GM12892 (cell line): ENCODE measurements at places on chromosomes 4 and X.

- no peak for DNase-seq
These were observed 9.2 kb downstream of the HOPX start for GRCh38 chr4:56671860-56672259.

- DNase-seq, result no peak
These were observed 17.1 kb upstream of the MAP7D3 start for GRCh38 chrX:136268051-136269048.

DNA sequence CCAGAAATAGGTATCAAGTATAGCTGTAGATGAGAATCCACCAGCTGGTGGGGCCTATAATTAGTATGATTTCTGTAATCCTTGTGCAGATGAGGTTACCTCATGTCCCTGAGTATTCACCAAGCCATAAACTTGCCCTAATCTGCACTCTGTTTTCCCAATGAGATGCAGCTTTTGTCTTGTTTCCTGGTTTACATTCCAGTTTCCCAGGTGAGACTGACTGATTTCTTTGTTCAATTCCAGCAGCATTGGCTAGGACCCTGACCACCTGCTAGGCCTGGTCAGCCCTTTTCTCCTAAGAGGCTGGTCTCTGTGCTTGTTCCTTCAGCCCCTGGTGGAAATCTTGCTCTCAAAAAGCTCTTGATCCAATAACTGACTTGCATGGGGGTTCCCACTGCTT, 44.6 kb downstream of the GABRB1 start:
- no peak for DNase-seq

- no peak for DNase-seq
These were observed 503.6 kb downstream of the IL1RAPL1 start for GRCh38 chrX:29090811-29091210.

GRCh38 chrX:21947671-21948070, 7.2 kb downstream of the SMS start:
- DNase-seq, result no peak

DNA sequence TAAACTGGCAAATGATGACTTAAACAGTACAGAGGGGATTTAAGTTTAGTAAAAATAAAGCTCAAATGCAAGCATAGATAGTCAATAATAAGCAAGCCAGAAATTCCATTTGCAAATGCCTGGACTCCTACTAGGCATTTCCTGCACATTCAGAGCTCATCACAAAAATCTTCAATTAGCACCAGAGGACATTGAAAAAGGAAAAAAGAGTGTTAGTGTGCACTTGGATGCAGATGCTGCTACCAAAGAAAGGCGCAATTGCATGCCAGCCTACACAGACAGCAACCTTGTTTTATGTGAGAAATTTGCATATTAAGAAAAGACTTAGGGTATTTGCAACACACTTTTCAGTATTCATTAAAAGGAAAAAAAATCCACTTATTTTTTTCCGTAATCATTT, 282.1 kb downstream of the GRIA2 start:
- no peak for DNase-seq

GRCh38 chrX:153416781-153417450, 5.6 kb downstream of the ZFP92 start:
- no peak for DNase-seq

- DNase-seq, result no peak
These were observed 116.4 kb downstream of the PPP3CA start for GRCh38 chr4:101230801-101231426.

GRCh38 chr4:169024762-169025161, 14.7 kb upstream of the CBR4 start:
- DNase-seq, result no peak

GRCh38 chr4:3313139-3313538, 20.3 kb downstream of the RGS12 start:
- DNase-seq, result no peak

GRCh38 chr4:26346203-26346620, 25.4 kb downstream of the RBPJ start:
- no peak for DNase-seq

GRCh38 chr4:103915224-103915869, 195.6 kb upstream of the TACR3 start:
- DNase-seq, result no peak

- DNase-seq, result no peak
These were observed 102.6 kb downstream of the PHEX start for GRCh38 chrX:22134681-22135080.

- DNase-seq, result no peak
These were observed 43.3 kb downstream of the RHOH start for GRCh38 chr4:40240040-40240653.

- DNase-seq, result no peak
These were observed 517.5 kb downstream of the MID1IP1 start for GRCh38 chrX:39318506-39319343.

DNA sequence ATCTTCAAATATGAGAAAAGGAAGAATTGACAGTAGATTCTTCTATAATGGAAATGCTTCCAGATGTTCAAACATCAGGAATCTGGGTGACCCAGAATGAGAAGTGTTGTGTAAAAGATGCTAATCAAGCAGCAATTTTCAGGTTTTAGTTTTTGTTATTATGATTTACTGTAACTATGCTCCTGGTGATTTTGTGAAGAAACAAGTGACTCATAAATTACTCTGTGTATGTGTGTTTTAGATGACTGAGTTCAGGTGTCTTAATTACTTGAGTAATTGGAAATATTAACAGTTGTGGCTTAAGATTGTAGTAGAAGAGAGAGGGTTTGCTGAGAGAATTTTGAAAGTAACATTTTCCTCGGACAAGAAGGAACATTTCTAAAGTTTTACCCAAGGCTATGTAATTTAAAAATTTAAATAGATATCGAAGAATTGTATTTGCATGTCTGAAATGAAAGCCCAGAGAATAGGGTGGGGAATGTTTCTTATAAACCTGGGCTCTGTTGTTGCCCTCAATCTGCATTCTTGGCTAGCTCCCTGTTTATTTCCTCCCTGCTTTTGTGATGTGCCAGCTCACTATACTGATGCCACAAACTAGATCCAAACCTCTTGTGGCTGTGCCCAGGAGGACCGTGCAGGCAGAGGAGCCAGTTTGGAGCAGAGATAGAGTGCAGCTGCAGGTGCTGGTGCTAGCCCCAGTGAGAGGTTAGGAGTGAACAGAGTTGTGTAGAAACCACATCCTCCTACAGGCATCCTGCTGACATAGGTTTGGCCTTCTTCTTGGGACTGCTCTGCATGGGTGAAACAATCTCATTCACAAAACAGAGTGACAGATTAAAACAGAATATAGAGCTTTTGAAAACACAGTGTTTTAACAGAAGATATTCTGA, 25.4 kb upstream of the TNIP3 start:
- no peak for DNase-seq

DNA sequence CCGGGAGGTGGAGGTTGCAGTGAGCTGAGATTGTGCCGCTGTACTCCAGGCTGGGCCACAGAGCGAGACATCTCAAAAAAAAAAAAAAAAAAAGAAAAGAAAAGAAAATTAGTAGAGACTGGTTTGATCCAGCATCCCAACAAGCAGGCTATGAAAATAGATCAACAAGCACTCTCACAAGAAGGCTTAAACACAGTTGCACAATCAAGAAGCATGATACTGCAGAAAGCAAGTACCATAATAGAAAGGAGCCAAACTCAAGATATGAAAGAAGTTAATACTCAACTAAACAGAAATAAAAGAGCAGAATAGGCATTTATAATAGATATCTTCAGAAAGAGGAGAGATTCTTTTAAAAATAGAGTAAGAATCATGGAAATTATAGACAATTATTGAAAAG, 10.6 kb downstream of the TLR6 start:
- DNase-seq, result no peak

GRCh38 chr4:104938624-104939023, 208.1 kb upstream of the TET2 start:
- DNase-seq, result no peak

DNA sequence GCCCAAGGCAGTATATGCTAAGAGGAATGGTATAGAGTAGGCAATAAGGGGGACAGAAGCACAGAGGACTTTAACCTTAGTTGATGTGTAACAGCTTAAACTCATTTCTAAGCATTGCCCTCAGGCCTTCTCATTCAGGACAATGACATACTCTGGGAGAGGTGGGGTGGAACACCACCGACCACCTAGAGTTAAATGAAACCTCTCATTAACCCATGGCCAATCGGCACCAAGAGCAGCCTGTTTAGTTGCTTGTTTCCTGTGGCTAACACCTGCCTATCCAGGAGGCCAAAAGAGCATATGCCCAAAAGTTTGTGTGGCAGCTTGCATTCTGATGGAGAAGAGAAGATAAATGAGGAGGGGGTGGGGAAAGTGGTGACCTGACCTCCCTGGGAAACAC, 88.7 kb upstream of the PLAC1 start:
- DNase-seq, result no peak

DNA sequence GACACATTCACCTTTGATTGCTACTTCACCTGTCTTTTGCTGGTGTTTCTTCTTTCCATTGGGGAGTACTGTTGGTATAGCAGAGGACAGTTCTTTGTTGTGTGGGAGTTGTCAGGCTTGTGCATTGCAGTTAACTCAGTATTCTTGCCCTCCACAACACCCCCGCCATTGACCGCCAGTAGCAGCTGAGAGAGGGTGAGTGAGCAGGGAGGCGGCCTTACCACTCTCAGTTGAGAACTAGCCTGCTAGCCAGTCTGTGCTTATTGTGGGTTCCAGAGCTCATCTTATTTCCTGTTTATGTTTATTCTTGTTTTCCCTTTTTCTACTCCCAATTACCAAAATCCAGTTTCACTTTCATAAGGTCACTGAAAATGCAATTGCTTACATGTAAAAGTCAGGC, 52.2 kb downstream of the STIM2 start:
- DNase-seq, result no peak

DNA sequence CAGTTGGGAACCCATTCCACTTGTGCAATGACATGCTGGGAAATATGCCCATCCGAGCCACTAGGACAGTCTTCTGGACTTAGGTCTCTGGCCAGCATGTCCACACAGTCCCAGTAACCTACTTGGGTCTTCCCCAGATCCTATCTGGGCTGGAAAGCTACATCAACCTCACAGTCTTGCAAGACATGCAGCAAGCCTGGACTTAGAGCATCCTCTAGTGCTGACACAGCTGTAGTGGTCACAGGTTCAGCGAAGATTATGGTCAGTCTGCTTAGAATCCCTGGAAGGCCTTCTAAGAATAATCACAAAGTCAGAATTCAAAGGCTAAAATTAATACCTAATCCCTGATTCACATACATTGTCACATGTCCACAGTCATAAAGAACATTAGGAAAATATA, 842.7 kb downstream of the STPG2 start:
- DNase-seq, result no peak

- no peak for DNase-seq
These were observed 54.5 kb upstream of the CHRNA9 start for GRCh38 chr4:40280586-40280985.

GRCh38 chr4:153142700-153143438, 61.4 kb upstream of the TRIM2 start:
- no peak for DNase-seq

GRCh38 chrX:70664726-70665125, 220.1 kb downstream of the DLG3 start:
- no peak for DNase-seq

- no peak for DNase-seq
These were observed 14.2 kb upstream of the CCDC149 start for GRCh38 chr4:24927049-24927448.

DNA sequence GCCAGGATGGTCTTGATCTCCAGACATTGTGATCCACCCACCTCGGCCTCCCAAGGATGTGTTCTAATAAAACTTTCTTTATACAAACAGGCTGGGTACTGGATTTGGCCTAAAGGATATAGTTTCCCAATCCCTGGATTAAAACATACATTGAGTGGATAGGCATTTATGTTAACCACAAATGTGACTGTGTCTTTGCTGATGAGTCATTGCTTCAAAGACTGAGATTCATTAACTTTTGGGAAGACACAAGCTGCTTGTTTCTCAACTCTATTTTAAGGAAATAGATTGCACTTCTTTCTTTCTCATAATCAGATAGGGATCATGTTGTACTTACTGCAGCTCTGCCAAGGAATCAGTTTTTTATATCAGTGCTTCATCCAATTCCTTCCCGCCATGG, 131.3 kb upstream of the AGA start:
- DNase-seq, result no peak

DNA sequence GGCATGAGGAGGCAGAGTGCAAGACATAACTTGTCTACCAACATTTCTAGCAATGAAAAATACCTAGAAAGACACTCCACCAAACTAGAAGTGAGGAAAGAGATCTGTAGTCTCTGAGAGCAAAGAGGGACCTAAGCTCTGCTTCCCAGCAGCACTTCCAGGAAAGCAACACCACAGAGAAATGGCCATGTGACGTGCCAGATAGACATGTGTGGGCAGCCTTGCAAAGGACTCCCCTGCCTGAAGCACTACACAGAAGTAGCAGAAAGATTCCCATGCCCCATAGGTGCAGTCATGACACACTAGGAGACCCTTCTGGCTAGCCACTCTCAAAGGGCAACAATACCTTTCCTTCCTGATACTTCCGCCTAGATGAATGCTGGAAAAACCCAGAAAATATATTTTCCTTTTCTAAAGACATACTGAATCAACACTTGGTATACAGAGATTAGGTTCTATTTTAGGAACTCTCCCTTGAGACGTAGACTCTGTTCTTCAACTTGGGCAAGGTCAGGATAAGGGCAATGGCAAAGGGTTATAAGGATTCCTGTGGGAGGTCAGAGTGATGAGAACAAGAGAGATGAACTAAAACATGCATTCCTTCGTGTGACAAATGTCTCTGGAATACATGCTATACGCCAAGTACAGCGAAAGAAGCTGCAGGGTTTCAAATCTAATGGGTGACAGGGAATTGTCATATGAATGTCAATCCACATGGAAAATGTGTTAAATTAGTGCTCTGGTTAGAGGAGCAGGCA, 187.5 kb upstream of the ETNPPL start:
- DNase-seq, result no peak

DNA sequence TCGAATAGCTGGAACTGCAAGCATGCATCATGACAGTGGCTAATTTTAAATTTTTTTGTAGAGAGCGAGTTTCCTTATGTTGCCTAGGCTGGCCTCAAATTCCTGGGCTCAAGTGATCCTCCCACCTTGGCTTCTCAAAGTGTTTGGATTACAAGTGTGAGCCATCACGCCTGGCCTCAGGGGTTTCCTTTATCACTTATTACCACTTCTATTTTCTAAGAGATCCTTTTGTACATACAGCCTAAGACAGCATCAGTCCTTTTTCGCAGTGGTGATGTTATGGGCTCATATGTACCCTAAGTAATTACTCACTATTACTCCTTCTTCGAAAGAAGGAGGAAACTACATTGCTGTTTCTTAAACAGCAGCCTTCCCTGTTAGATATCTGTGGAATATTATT, 54.1 kb upstream of the CDKN2AIP start:
- no peak for DNase-seq

DNA sequence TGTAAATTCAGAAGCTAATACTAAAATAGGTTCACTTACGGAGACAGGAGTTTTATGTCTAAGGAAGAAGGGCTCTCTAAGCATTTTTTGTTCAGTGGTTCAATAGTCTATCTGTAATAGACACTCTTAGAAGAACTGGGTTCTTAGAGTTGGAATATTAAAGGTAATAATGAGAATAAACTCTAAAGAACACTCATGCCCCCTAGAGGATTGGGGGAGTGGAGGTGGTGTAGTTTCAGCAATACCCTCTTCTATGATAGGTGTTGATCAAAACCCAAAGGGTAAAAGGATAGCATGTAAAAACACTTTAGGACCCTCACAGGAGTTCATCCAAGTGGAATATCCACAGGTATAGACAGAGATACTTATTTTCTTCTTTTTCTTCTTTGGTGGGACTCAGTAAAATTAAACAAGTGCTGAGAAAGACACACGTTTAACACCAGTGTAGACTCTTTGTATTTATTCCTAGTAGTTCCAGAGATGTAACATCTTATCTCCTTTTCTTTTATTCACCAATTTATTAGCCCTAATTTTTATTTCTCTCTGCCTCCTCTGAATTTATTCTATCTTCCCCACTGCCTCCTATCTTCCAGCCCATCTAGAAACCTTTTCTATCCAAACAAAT, 25.7 kb upstream of the MND1 start:
- DNase-seq, result peak; percentile 30
